ENCODE measurements at places on chromosomes 13 and 19.
A peak's percentile ranks its signal among the peaks of the same experiment; 100 is the strongest.

- DNase-seq = peak; percentile 44
These were observed 6.6 kb upstream of the DHDH start for GRCh38 chr19:48926909-48927308.

DNA sequence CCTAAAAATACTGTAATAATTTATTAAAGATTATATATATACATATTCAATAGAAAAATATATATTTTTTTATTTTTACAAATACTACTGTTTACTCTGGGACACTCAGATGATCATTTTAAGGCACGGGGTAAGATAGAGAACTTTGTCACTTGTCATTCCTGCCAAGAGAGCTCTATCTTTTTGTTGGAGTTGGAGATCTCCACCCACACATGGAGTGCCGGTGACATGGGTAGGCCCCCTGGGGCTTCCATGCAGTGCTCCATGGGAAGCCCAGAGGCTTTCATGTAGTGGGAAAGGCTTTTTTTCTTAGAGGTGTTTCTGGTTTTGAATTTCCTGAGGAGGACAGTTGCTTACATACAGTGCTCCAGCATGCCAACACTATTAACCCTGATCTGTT lies 81.4 kb downstream of the LMO7 start:
- no peak for DNase-seq

DNA sequence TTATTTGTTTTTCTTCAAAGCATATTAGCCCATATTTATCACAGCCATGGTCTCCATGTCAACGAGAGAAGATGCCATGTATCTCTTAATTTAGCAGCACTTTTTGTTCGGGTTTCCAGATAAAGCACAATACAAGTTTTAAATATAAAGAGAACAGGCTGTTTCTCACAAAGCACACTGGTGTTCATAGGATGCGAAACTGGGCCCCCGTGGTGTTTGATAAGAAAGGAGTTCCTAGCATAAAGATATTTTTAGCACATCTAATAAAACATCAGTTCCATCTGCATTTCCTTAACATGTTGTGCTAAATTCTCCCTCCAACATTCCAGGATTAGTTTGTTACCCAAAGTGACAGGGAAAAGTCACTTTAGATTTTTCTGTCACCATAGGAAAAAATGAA lies 72.4 kb upstream of the EDNRB start:
- DNase-seq = no peak

DNA sequence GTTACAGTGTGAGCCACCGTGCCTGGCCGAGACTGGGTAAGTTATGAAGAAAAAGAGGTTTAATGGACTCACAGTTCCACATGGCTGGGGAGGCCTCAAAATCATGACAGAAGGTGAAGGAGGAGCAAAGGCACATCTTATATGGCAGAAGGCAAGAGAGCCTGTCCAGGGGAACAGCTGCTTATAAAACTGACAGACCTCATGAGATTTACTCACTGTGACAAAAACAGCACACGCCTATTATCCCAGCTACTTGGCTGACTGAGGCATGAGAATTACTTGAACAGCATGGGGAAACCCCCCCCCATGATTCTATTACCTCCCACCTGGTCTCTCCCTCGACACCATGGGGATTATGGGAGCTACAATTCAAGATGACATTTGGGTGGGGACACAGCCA lies 23.4 kb upstream of the ZNF561 start:
- no peak for DNase-seq

GRCh38 chr19:40717880-40718773 lies 1.2 kb downstream of the ITPKC start:
- DNase-seq = no peak

DNA sequence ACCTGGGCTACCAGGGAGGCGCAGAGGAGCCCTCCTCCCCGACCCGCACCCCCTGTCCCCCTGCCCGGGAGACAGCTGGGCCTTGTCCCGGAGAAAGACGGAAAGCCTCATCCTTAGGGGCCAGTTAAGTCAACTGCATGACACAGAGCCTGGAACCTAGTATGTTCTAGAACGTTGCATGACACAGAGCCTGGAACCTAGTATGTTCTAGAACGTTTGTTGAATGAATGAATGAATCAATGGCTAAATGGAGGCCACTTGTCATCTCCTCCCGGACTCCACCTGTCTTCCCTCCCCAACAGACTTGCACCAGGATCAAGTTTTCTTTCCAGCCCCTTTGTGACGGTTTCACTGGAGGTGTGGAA lies 706 bp downstream of the SERP2 start:
- no peak for DNase-seq
